ENCODE measurements at places on chromosomes 5 and 9.

DNA sequence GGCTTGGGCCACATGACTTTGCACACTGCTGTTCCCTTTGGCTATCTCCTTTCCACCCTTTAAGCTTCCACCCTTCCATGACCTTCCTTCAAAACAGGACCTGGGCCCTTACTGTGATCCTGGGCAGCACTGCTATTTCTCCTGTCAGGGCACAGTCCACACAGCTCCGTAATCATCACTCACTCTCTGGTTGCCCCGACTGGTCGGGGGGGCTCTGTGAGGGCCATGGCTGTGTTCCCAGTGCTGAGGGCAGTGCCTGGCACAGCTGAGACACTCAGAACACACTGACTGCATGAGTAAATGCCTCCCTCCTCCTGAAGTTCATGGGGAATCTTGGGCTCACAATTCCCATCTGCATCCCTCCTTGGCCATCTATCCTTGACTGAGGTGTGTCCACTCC is 12.2 kb downstream of the TRAF1 start:
- DNase-seq: no peak

DNA sequence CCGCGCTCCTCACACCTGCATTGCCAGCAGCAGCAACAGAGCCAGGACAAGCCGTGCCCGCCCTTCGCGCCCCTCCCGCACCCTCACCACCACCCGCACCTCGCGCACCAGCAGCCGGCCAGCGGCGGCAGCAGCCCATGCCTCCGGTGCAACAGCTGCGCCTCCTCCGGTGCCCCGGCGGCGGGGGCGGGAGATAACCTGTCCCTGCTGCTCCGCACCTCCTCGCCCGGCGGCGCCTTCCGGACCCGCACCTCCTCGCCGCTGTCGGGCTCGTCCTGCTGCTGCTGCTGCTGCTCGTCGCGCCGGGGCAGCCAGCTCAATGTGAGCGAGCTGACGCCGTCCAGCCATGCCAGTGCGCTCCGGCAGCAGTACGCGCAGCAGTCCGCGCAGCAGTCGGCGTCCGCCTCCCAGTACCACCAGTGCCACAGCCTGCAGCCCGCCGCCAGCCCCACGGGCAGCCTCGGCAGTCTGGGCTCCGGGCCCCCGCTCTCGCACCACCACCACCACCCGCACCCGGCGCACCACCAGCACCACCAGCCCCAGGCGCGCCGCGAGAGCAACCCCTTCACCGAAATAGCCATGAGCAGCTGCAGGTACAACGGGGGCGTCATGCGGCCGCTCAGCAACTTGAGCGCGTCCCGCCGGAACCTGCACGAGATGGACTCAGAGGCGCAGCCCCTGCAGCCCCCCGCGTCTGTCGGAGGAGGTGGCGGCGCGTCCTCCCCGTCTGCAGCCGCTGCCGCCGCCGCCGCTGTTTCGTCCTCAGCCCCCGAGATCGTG is 517 bp downstream of the KCNN2 start:
- DNase-seq: peak; percentile 10

GRCh38 chr5:149464796-149465489 is 85.9 kb upstream of the IL17B start:
- no peak for DNase-seq

DNA sequence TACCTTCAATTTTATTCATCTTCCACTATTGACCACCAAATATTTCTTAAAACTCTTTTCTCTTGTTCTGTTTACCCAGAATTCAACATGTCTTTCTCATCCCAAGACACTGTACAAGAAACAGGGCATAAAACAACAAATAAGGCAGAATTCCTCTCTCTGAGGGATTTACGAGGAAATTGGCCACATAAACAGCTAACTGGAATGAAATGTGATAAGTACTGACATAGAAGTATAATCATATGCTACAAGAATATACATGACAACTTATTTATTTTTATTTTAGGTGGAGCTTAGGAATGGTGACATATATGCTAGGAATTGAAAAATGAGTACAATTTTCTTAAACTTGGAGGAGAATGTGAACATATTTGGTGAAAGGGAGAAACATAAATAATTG is 48.8 kb upstream of the FBN2 start:
- no peak for DNase-seq

DNA sequence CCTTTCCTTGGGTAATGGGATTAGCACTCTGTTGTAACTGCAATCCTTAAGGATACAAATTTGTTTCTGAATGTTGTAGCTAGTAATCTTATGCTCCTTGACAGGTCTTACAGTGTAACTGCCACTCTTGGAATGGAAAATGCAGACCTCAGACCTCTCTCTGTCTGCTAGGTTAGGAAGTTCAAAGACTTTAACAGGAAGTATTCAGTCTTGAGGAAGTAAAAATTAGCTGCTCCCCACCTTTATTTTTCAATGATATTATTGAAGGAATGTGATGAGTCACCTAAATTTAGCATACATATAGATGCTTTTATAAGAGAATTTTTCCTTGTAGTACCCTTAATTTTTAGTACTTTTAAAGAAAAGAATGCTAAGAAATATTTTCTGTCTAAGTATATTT is 71.5 kb downstream of the PAM start:
- no peak for DNase-seq

Measured in NCI-H526 treated with DMSO at 0.1 percent for 48 hours (cell line).